ENCODE measurements at places on chromosomes 7 and 10. TPM values are rescaled to one million over a fixed set of nuclear protein-coding genes. Genes with fewer than 3 reads are reported as not detected.

Gene CXCL12
- 130 TPM for total RNA-seq

Gene C10orf53
- total RNA-seq, result not detected

DNA sequence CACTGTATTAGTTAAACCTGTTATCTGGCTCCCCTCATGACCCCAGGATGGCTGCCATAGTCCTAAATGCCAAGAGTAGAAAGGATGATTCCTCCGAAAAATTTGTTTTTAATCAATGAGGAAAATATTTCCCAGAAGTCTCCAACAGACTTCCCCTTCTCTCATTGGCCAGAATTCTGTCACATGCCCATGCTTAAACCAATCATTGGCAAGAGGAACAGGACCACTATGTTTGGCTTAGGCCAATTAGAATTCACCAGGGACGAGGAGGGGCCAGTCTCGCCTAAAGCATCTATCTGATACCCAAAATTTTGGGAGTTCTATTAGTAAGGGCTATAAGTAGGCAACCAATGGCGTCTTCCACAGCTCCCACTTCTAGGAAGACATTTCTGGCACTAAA is 71.2 kb upstream of the IL6 start:
- H3K27me3 ChIP-seq, result no peaks in the 10 kb centered on the region
- no peak overlapping the region for H3K27ac ChIP-seq
- no peaks in the 10 kb centered on the region for H3K36me3 ChIP-seq
- no peak overlapping the region for H3K4me3 ChIP-seq
- DNase-seq, result no peak

- H3K4me1 ChIP-seq, result no peaks in the 10 kb centered on the region
- H3K27me3 ChIP-seq, result no peaks in the 10 kb centered on the region
- no peak overlapping the region for H3K27ac ChIP-seq
- no peaks in the 10 kb centered on the region for H3K36me3 ChIP-seq
These were observed 162.3 kb downstream of the SEM1 start for GRCh38 chr7:96547371-96547811.

DNA sequence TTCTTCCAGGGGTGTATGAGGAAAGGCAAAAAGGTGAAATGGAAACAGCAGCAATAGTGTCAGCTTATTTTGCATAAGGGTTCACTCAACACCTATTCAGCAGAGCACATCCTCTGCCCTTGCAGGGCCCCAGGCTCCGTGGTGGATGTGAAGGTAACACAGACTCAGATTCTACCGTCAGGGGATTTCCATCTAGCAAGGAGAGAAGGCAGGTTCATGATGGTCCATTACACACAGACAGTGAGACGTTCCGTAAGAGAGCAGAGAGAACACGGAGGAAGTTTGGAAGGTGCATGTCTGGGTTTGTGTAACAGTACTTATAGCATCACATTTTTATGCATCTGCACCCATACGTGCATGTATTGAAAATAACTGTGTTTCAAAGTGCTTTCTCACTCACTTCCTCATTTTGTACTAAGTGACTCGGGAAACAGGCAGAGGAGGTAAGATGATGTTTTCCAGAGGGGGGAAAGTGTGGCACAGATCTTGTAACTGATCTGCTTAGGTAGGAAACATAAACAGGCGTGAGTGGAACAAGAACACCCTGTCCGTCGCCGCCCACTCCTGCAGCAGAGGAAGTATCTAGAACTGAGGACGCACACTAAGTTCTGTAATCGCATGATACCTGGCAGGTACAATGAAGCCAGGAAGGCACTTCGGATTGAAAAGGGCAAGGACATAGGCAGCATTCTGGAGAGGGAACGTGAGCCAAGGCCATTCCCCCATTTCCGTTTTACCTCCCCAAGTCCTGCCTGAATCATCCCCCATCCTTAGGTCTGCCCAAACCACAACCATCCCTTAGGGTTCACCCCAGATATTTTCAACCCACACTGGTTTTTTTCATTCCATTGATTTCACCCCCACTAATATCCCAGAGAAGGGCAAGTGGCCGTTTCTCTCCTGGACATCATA is 1.0 kb upstream of the ENO4 start:
- peaks cover 47% of the 10 kb centered on the region for H3K27me3 ChIP-seq
- DNase-seq, result no peak
- H3K27ac ChIP-seq, result peak overlapping the region; percentile 79

Gene MPP7
- 14.7 TPM for total RNA-seq

GRCh38 chr7:158060216-158060615 is 527.4 kb downstream of the PTPRN2 start:
- no peak for DNase-seq
- H3K4me1 ChIP-seq, result no peaks in the 10 kb centered on the region
- H3K4me3 ChIP-seq, result no peak overlapping the region
- no peak overlapping the region for H3K27ac ChIP-seq
- H3K36me3 ChIP-seq, result no peaks in the 10 kb centered on the region

Gene C10orf71
- total RNA-seq, result 136 TPM

Gene BTBD16
- total RNA-seq, result not detected

DNA sequence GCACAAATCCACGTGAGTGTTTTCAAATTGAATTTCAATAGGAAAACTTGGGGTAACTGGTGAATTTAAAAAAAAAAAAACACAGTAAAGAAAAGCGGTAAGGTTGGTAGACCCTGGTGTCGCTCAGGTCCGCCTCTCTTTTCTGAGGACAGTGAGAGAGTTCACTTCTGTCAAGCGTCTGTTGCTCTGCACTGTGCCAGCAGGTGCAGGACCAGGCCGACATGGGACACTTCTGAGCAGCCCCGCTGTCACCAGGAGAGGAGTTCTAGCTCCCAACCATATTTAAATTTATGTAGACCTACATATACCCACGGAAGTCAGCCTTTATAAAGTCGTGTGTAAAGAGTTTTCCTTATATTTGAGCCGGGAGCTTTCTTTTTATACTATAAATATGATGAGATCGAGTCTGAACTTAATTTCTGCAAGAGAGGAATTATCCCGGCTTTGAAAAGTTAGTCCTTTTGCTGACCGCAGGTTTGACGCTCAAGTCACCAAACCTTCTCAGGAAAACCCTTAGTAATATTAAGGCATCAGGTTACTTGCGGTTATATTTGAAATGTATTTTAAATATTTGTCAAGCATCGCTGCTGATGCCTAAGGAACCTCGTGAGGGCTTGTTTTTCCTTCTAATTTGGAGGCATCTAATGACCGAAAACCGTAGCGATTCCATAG is 531 bp downstream of the IKZF1 start:
- H3K27me3 ChIP-seq, result peaks cover 95% of the 10 kb centered on the region
- peaks cover 6% of the 10 kb centered on the region for H3K4me1 ChIP-seq
- peak overlapping the region; percentile 54 for H3K27ac ChIP-seq
- DNase-seq, result no peak

- no peak for DNase-seq
- H3K4me1 ChIP-seq, result no peaks in the 10 kb centered on the region
- no peak overlapping the region for H3K27ac ChIP-seq
- no peak overlapping the region for H3K4me3 ChIP-seq
These were observed 304.4 kb upstream of the CNTNAP2 start for GRCh38 chr7:145812218-145812617.

Gene OR2A7
- total RNA-seq, result 0.16 TPM

- DNase-seq, result peak; percentile 80
- peaks cover 37% of the 10 kb centered on the region for H3K36me3 ChIP-seq
- H3K27me3 ChIP-seq, result peaks cover 12% of the 10 kb centered on the region
- H3K4me3 ChIP-seq, result peak within 1 kb of the TSS; percentile 78
- H3K27ac ChIP-seq, result peak within 1 kb of the TSS; percentile 94
- peaks cover 56% of the 10 kb centered on the region for H3K4me1 ChIP-seq
These were observed at the start of gene CALHM2 for GRCh38 chr10:103451831-103452505. CALHM2 (minus strand) TSS chr10:103452370; CDS start chr10:103449941, 2,429 bp downstream.

GRCh38 chr7:11557627-11558026 is 274.4 kb downstream of the THSD7A start:
- no peaks in the 10 kb centered on the region for H3K4me1 ChIP-seq
- no peaks in the 10 kb centered on the region for H3K27me3 ChIP-seq
- DNase-seq, result no peak
- H3K36me3 ChIP-seq, result no peaks in the 10 kb centered on the region
- no peak overlapping the region for H3K27ac ChIP-seq

GRCh38 chr7:40658729-40659128 is 523.9 kb downstream of the SUGCT start:
- peaks cover 13% of the 10 kb centered on the region for H3K4me1 ChIP-seq
- H3K4me3 ChIP-seq, result no peak overlapping the region
- no peaks in the 10 kb centered on the region for H3K27me3 ChIP-seq
- no peaks in the 10 kb centered on the region for H3K36me3 ChIP-seq
- DNase-seq, result no peak

Gene MYPN
- 124 TPM for total RNA-seq

DNA sequence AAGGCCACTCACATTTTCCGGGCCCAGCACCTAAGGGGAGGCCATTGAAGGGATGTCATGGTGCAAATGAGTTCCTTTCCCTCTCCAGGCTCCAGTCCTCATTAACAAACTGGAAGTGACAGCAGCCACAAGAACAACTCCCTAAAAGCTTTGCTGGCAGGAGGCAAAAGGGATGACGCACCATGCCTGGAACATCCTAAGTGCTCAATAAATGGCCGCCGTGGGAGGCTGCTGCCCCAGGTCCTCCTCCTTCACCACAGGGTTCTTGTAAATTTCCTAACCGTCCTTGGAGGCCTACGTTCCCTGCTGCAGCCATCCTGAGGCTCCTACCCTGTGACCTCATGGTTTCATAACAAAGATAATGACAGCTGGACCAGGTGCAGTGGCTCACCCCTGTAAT is 41.3 kb upstream of the CAMK1D start:
- no peak overlapping the region for H3K27ac ChIP-seq
- H3K36me3 ChIP-seq, result no peaks in the 10 kb centered on the region
- DNase-seq, result no peak

- peaks cover 44% of the 10 kb centered on the region for H3K36me3 ChIP-seq
- H3K4me1 ChIP-seq, result peaks cover 58% of the 10 kb centered on the region
- H3K27ac ChIP-seq, result peak overlapping the region; percentile 77
- H3K27me3 ChIP-seq, result no peaks in the 10 kb centered on the region
- DNase-seq, result no peak
These were observed 69.4 kb upstream of the PDLIM1 start for GRCh38 chr10:95360122-95360714.

Gene COL17A1
- not detected for total RNA-seq

DNA sequence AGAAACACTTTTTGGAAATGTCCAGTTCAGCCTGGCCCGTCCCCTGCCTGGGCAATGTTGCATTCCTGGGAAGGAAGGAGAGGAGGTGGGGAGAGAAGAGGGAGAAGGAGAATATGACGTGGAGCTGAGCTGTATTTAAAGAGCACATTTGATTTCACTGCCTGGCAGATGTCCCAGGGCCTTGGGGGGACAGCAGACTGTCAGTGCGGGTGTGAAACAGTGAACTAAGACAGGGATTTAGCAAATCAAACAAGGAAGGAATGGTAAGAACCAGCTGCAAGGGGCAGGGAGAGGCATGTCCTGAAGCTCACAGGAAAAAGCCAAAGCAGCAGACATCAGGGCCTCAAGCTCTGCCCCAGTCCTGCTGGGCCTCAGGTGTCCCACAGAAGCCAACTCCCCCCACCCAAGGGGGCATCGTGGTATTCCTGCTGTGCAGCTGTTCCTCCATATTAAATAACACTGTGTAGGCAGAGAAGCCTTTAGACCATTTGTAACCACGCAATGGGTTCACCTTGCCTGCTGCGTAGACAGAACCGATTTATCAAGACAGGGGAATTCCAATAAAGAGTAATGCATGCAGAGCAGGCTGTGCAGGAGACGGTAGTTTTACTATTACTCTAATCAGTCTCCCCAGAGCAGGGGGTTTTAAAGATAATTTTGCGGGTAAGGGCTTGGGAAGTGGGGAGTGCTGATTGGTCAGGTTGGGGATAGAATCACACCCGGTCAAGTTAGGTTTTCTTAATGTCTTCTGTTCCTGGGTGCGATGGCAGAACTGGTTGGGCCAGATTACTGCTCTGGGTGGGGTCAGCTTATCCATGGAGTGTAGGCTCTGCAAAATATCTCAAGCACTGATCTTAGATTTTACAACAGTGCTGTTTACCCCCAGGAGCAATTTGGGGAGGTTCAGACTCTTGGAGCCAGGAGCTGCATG is 18.3 kb downstream of the LEP start:
- no peak for DNase-seq
- H3K36me3 ChIP-seq, result no peaks in the 10 kb centered on the region
- no peak overlapping the region for H3K27ac ChIP-seq
- H3K4me1 ChIP-seq, result no peaks in the 10 kb centered on the region

Gene GIMAP2
- total RNA-seq, result 5.0 TPM
